ENCODE measurements at places on chromosomes 5 and 9.

- no peak for DNase-seq
These were observed 58.9 kb downstream of the GPR107 start for GRCh38 chr9:130112538-130113151.

- no peak for DNase-seq
These were observed 146.8 kb downstream of the ATPSCKMT start for GRCh38 chr5:10102706-10103497.

DNA sequence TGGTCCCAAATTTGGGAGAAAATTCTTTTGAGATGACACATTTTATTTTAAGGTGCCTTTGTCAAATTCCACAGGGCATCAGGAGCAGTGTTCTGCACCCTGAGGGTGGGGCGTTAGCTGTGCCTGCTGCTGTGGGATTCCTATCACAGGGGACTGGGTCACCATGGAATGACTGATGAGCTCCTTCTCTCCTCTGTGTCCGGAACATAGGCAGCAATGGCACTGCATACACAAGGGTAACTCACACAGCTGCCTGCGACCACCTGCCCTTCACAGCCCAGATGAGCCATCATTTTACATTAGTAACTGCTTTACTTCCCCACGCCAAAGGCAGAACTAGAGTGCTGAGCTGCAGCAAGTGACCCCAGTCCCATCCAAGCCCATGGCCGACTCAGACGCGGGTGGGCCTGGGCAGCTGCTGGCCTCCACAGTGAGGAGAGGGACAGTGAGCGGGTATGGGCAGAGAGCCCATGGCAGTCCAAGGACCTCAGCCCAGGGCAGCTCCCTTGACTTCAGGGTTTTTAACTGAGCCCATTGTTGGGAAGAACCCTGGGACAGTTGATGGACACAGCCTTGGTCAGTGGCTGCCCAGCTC lies 93.7 kb downstream of the GADD45G start:
- no peak for DNase-seq

DNA sequence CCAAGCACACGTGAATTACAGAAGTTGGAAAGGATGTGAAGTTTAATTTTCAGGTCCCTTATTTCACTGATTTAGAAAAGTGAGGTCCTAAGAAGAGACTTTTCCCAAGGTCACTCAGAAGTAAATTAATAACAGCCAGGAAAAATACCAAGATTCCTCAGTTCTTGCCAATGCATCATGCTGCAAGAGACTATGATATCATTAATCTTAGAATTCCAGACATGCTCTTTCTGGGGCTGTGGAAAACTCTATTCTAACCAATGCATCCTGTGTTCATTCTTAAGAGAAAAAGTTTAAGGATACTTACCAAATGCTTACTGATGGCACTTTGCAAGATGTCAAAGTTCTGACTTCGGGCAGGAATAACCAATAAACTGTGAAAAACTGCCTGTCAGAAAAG lies 42.8 kb downstream of the TEX10 start:
- DNase-seq: no peak

DNA sequence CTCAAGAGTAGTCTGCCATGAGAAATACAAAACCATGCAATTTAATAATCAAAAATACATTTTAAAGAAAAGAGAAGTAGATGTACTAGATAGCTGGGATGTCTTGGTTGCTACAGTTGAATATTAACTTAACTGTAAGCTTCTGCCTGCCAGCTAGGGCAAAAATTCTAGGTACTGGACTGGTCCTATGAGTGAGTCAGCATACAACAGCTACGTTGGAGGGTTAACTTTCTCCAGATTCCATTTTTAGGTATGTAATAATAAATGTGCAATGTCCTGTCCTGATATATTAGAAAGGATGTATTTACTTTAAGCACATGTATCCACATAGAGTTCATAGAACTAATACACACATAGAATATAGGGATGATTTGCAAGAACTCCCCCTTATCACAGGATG lies 230.1 kb downstream of the CAAP1 start:
- no peak for DNase-seq

DNA sequence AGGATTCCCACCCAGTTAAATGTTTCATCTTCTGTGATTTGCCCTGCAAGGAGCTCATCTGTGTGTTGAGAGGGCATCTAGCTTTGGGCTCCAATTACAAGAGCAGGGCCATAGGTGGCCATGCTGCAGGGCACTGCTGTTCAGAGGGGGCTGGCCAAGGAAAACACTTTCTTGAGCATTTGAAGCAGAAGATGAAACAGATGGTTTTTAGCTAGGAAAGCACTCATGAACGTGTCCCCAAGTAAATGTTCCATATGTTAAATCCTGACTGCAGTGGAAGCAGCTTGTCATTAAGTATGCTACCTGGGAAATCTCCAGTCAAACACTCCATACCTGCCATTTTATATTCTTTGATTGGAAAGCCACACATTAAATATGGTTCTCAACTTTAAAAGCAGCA lies 176.6 kb downstream of the FBXL7 start:
- no peak for DNase-seq

DNA sequence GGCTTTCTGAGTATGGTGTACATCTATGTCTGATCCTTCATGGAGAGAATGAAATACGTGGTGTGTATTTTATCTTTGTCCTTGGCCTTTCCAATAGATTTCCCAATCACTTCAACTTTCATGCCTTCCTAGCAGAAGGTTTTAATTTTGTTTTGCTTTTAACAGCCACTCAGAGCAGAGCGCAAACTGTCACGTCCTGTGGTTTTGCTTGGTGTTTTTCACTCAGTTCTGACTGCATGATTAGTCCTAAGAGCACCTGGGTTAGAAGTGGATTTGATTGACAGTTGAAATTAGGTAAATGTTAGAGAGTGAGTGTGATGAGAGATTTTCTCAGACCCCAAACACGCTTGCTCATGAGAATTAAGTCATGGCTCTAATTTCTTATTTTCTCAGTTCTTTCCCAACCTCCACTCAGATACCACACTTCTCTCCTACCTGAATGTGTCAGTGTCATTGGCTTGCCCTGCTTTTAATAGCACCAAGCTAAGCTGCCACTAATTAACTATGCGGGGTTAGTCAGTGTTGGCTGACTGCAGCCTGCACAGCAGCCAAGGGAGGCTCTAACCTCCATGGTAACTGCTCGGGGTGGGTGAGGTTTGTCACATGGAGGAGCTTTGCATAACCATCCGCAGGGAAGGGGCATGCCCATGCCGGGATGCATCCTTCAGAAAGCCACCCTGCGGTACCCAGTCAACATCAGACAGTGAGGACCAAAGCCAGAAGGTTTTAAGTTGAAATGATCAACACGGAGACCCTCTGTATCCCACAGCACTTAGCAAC lies 173.4 kb downstream of the NR3C1 start:
- no peak for DNase-seq

DNA sequence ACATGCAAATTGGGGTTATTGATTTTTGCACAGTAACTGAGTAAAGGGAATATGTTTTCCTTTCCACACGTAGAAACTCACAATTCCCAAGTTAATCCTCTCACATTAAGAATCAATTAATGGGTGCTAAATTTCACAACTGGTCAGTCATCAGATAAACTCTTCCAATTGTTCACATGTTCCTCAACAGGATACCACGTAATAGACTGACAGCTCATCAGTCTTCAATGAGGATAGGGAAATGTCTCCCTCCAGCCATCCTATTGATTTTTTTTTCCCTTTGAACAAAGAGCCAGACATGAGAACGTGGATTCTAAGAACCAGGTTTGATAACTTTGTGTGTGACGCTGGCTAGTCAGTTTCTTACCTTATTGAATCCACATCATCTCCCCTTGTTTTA lies 768 bp upstream of the CER1 start:
- DNase-seq: no peak

DNA sequence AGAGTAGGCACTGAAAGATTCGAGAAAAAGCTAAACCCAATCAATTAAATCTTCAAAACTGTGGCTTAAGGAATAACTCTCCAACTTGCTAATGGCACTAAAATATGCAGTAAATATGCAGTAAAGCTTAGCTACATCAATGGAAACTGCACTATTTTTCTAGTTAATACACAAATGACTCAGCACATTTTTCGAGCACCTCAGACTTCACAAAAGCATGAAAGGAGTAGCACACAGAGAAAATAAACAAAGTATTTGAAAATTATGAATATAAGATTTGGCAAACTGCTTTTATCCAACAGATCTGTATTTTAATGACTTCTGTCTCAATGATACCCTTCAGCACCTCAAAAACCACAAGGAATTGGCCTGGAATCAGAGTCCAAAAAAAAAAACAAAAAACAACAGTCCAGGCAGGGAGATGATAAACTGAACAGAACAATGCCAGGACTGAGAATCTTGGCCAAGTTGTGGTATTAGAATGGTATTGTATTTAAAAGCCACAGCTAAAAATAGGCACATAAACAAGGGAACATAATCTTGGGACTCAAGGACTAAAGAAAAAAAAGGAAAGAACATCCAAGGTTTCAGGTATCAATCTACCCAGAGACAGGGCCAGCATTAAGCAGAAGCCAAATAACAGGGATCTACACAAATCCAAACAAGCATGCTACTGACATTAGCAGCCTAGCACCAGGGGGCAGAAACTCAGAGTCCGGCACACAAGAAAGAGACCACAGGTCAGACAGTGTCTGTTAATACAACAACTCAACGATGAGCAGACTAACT lies 21.4 kb downstream of the TMEM245 start:
- no peak for DNase-seq

GRCh38 chr5:146467760-146468159 lies 20.6 kb downstream of the TCERG1 start:
- no peak for DNase-seq

Data from stimulated activated CD8-positive, alpha-beta memory T cell treated with anti-CD3 and anti-CD28 coated beads, Interleukin-7, amount 100 ng/mL, for 24 hours (primary cell).